ENCODE measurements at places on chromosomes 6 and 20. TPM values are rescaled to one million over a fixed set of nuclear protein-coding genes. Genes with fewer than 3 reads are reported as not detected.

DNA sequence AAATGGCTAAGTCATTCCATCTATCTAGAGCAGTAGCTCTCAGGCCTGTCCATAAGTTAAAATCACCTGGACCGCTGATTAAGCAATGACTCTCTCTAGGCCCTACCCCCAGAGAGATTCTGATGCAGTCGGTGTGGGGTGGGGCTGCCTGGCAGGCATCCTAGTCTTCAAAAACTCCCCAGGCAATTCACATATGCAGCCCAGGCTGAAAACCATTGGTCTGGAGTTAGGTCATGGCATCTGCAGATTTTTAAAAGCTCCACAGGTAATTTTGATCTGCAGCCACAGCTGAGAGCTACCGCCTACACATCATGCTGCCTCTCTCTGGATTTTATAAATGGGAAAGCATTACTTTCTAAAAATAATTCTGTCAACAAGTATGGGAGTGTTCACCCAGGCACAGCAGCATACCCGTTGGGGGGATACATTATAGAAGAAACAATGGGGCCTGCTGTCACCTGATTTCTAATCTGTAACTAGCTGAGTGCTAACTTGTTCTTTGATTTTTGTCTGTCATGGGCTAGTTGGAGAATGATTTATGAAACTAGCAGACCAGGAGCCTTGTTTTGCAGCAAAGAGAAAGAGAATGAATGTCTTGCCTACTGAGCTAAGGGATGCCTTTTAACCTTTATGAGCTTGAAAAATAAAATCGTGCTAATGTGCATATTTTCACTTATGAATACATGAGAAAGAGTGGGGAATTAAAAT is 44.1 kb upstream of the ATXN1 start:
- no peak for DNase-seq

GRCh38 chr6:142844065-142844755 is 100.8 kb downstream of the HIVEP2 start:
- DNase-seq = no peak

GRCh38 chr6:47781732-47782131 is at the start of gene OPN5:
OPN5 (plus strand) TSS chr6:47782032; CDS start chr6:47782067, 35 bp downstream.
- DNase-seq = no peak

DNA sequence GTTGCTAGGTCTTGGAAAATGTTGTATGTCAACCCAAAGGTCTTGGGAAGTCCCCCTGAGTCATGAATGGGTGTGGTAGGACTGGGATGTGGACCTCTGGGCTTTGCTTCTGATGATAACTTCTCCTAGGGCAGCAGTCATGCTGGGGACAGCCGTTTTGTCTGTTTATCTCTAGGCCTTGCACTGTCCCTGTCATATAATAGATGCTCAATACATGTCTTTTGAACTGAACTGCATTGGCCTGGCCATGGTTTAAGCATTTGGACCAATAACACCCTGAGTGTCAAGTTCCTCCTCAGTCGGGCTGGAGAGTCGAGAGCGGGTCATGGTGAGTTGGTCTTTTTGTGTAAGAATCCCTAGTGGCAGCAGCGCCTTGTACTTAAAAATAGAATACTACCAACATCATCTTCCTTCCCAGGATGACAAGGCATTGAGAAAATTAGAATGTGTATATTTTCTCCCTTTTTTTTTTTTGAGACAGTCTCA is 43.1 kb downstream of the E2F3 start:
- DNase-seq = no peak

- DNase-seq = no peak
These were observed 56.3 kb downstream of the RIPOR3 start for GRCh38 chr20:50635014-50635557.

DNA sequence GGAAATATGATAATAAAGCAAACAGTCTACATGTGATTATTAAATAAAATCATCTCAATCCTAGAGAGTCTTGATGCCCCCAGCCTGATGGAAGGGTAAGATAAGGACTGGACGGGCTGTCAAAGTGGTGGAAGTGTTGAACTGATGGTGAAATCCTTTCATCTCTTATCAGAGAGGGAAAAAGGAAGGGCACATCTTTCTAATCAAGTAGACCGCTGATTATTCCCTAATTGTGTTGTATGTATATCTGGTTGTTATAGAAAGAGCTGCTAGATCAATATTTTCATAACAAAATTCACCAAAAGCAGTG is 184.5 kb downstream of the PDE7B start:
- no peak for DNase-seq

Gene DEFB132
- total RNA-seq = not detected

Gene KCNQ2
- not detected for total RNA-seq

Gene FAM83D
- 3.4 TPM for total RNA-seq

Gene LAMA4
- total RNA-seq = 150 TPM

Gene MLIP
- total RNA-seq = 2.2 TPM

Measured in aorta (tissue), 5 donors.